ENCODE measurements at places on chromosomes 2 and 18. TPM values are rescaled to one million over a fixed set of nuclear protein-coding genes. Genes with fewer than 3 reads are reported as not detected.

DNA sequence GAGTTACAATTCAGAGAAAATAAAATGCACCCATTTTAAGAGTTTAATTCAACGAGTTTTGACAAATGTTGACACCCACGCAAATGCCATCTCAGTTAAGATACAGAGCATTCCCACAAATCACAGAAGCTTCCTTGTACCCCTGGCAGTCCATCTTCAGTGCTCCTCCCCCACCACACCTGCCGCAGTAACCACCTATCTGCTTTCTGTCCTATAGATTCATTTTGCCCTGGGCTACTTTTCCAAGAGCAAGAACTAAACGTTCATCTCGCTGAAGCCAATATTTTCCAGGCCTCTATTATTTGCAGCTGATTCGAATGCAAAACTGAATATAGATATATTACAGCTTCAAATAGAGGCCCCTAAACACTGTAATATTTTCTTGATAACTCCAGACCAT lies 13.4 kb upstream of the HPCAL1 start:
- H3K4me3 ChIP-seq, result no peak overlapping the region
- H3K27me3 ChIP-seq, result no peaks in the 10 kb centered on the region
- H3K36me3 ChIP-seq, result no peaks in the 10 kb centered on the region

DNA sequence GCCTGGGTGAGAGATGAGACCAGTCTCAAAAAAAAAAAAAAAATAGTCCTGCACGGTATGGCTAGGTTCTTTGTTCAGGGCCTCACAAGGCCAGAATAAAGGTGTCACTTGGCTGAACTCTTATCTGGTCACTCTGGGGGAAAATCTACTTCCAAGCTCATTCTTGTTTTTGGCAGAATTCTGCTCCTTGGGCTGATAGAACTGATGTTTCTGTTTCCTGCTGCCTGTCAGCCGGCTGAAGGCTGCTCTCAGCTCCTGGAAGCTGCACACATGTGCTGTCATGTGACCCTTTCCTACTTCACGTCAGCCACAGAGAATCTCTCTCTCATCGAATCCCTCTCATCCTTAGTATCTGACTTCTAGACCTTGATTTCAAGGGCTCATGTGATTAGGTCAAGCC lies 10.4 kb downstream of the CSRNP3 start:
- H3K36me3 ChIP-seq, result no peaks in the 10 kb centered on the region
- DNase-seq, result no peak
- no peak overlapping the region for H3K4me3 ChIP-seq
- no peak overlapping the region for H3K27ac ChIP-seq
- H3K4me1 ChIP-seq, result no peaks in the 10 kb centered on the region
- H3K27me3 ChIP-seq, result no peaks in the 10 kb centered on the region

GRCh38 chr2:235247001-235247400 lies 246.8 kb upstream of the AGAP1 start:
- H3K4me3 ChIP-seq, result no peak overlapping the region
- no peak for DNase-seq
- H3K4me1 ChIP-seq, result no peaks in the 10 kb centered on the region
- H3K27me3 ChIP-seq, result peaks cover 5% of the 10 kb centered on the region
- no peaks in the 10 kb centered on the region for H3K36me3 ChIP-seq
- no peak overlapping the region for H3K27ac ChIP-seq

DNA sequence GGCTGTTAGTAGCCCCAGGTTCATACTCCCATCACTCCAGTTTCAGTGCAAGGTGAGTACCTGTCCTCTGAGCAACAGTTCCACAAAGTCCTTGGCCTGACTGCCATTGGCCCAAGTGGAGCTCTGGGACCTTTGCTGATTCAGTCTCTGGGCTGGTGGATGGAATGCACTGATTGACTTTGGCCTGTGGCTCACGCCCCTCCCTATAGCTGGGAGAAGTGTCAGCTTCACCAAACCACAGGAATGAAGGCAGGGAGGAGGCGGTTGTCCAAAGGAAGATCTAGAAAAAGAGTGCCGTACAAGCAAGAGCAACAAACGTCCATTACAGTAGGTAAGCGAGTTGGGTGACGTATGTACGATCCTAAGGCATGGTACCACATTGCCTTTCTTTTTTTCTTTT lies 34.0 kb downstream of the QPCT start:
- peak; percentile 94 for DNase-seq
- H3K36me3 ChIP-seq, result no peaks in the 10 kb centered on the region
- peak overlapping the region; percentile 62 for H3K27ac ChIP-seq

DNA sequence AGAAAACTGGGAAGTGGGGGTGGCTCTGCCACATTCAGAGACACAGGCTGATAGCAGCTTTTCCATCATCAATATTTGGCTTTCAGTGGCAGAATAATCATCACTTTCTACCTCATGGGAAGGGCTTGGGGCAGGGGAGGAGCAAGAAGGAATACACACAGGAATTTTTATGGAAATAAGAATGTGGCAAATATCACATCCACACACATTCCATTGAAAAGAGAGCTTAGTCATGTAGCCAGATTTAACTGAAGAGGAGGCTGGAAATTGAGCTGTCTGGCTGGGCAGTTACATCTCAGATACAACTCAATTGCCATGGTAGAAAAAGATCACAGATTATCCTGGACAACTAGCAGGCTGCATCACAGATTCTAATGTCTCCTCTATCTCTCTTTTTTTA lies 1474.0 kb upstream of the ACVR2A start:
- no peak overlapping the region for H3K4me3 ChIP-seq
- H3K27me3 ChIP-seq, result no peaks in the 10 kb centered on the region
- H3K27ac ChIP-seq, result no peak overlapping the region
- H3K36me3 ChIP-seq, result no peaks in the 10 kb centered on the region
- no peaks in the 10 kb centered on the region for H3K4me1 ChIP-seq

GRCh38 chr2:6423157-6423556 lies 442.6 kb downstream of the CMPK2 start:
- peak; percentile 24 for DNase-seq
- H3K4me1 ChIP-seq, result no peaks in the 10 kb centered on the region
- H3K4me3 ChIP-seq, result no peak overlapping the region

GRCh38 chr2:19349911-19350677 lies 8.3 kb downstream of the OSR1 start:
- peak overlapping the region; percentile 26 for H3K4me3 ChIP-seq
- DNase-seq, result peak; percentile 51
- no peaks in the 10 kb centered on the region for H3K36me3 ChIP-seq
- peaks cover 13% of the 10 kb centered on the region for H3K4me1 ChIP-seq
- H3K27me3 ChIP-seq, result peaks cover 40% of the 10 kb centered on the region

GRCh38 chr2:28432362-28432761 lies 39.7 kb downstream of the FOSL2 start:
- no peak overlapping the region for H3K4me3 ChIP-seq
- no peaks in the 10 kb centered on the region for H3K4me1 ChIP-seq
- no peaks in the 10 kb centered on the region for H3K27me3 ChIP-seq
- no peak for DNase-seq
- H3K27ac ChIP-seq, result no peak overlapping the region

DNA sequence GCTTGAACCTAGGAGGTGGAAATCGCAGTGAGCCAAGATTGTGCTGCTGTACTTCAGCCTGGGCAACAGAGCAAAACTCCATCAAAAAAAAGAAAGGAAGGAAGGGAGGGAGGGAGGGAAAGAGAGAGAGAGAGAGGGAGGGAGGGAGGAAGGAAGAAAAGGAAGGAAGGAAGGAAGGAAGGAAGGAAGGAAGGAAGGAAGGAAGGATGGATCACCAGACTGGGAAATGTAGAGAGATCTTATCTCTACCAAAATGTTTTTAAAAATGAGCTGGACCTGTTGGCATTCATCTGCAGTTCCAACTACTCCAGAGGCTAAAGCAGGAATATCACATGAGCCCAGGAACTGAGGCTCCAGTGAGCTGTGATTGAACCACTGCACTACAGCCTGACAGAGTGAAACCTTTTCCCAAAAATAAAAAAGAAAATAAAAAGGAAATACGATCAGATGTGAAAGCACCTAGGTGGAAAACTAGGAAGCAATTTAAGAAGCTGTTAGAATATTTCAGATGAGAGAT lies 239.4 kb downstream of the CDH7 start:
- H3K4me1 ChIP-seq, result no peaks in the 10 kb centered on the region
- H3K4me3 ChIP-seq, result no peak overlapping the region

DNA sequence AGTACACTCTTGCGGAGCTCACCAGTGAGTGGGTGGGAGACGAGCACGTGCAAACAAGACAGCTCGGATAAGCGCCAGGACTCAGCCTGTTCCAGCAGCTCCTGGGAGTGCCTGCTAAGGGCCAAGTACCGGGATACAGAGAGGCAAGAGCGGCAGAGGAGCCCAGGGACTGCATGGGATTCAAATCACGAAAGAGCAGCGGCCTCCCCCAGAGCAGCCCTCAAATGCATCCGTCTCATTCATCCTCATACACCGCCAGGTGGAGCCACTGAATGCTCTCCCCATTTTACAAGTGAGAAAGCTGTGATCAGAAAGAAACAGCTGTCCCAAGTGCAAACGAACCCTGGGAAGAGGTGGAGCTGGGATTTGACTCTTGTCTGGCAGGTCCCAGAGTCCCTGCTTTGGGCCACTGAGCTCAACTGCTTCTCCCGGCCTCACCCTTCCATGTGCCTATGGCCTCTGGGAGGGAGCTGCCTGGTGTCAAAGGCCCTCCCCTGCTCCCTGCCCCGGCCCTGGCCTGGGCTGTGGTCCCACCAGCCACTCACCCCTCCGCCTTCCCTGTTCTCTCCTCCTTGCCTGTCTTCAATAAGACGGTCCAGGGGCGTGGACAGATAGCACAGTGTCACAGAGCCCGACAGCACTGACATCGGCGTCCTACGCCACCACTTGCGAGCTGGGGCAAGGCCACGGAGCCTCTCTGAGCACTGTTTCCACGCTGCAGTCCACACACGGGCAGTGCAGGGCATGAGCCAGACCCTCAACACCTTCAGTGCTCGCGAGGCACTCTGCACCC lies 72.8 kb upstream of the TAF1B start:
- no peak overlapping the region for H3K4me3 ChIP-seq
- no peaks in the 10 kb centered on the region for H3K27me3 ChIP-seq
- H3K27ac ChIP-seq, result no peak overlapping the region
- peak; percentile 61 for DNase-seq
- peaks cover 33% of the 10 kb centered on the region for H3K4me1 ChIP-seq

- H3K36me3 ChIP-seq, result no peaks in the 10 kb centered on the region
- no peak for DNase-seq
- H3K4me1 ChIP-seq, result no peaks in the 10 kb centered on the region
- no peaks in the 10 kb centered on the region for H3K27me3 ChIP-seq
- H3K4me3 ChIP-seq, result no peak overlapping the region
Measured at GRCh38 chr2:129859175-129859574, 120.3 kb upstream of the RAB6C start.

- peaks cover 6% of the 10 kb centered on the region for H3K27me3 ChIP-seq
- H3K27ac ChIP-seq, result no peak overlapping the region
- no peaks in the 10 kb centered on the region for H3K36me3 ChIP-seq
- peaks cover 4% of the 10 kb centered on the region for H3K4me1 ChIP-seq
- DNase-seq, result peak; percentile 38
Measured at GRCh38 chr2:71609958-71610357, 156.6 kb downstream of the DYSF start.

GRCh38 chr2:16321256-16321655 lies 344.4 kb downstream of the CYRIA start:
- no peak overlapping the region for H3K27ac ChIP-seq
- no peaks in the 10 kb centered on the region for H3K27me3 ChIP-seq
- H3K36me3 ChIP-seq, result no peaks in the 10 kb centered on the region
- H3K4me1 ChIP-seq, result no peaks in the 10 kb centered on the region
- no peak overlapping the region for H3K4me3 ChIP-seq

- H3K36me3 ChIP-seq, result no peaks in the 10 kb centered on the region
- H3K4me3 ChIP-seq, result no peak overlapping the region
- H3K27ac ChIP-seq, result no peak overlapping the region
- H3K4me1 ChIP-seq, result peaks cover 30% of the 10 kb centered on the region
- no peaks in the 10 kb centered on the region for H3K27me3 ChIP-seq
Measured at GRCh38 chr2:227411320-227411989, 23.7 kb upstream of the SCYGR1 start.

CFC1 gene
- not detected for total RNA-seq

NCKAP5 gene
- 2.7 TPM for total RNA-seq

CRYBA2 gene
- not detected for total RNA-seq

C18orf32 gene
- total RNA-seq, result 40.3 TPM

MEP1B gene
- total RNA-seq, result not detected

DNAH7 gene
- 1.2 TPM for total RNA-seq

FTCDNL1 gene
- total RNA-seq, result 0.45 TPM

ADRA2B gene
- not detected for total RNA-seq

PID1 gene
- total RNA-seq, result 13.6 TPM

SIX2 gene
- total RNA-seq, result 7.4 TPM

SERPINB11 gene
- total RNA-seq, result not detected

Measured in astrocyte (in vitro differentiated cells and primary cell).